ENCODE measurements at places on chromosomes 2 and 18.

- peak; percentile 73 for DNase-seq
These were observed 751 bp upstream of the NMI start for GRCh38 chr2:151289972-151290866.

DNA sequence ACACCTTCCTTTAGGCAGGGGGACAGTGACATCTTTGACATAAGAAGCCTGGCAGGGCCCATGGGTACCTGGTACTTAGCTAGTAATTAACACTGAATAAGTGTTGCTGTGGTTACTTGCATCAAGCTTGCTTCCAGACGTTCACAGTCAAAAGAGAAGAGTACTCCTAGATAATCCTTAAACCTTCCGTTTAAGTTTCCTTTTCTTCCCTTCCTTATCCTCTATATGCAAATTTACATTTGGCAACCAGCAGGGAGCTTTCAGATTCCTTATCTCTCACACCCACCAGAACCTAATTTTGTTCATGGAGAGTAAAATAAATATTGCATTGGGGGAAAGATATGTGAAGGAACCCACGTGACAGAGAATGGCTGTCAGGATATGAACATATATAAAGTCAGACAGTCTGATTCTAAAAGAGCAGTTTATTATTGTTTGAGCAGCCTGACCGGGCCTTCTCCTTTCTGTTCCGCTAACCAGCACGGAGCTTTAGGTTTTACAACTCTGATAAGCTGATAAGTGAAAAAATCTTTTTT is 7.8 kb upstream of the RAB31 start:
- DNase-seq = no peak

DNA sequence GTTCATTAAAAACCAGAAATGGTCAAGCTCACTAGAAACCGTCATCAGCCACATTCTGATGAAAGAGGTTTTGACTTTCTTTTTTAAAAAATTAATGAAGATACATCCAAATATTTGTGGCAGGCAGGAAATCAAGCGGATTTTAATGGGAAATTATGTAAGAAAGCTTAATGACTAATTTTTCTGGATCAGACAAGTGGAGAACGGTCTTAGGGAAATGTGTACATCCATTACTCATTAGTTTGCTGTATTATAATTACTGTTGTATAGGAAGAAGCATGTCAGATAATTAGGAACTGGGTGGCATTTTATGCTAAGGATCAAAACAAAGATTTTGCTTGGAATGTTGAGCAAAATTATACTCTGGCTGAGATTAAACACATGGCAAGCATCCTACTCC is 39.4 kb downstream of the AGAP1 start:
- no peak for DNase-seq

DNA sequence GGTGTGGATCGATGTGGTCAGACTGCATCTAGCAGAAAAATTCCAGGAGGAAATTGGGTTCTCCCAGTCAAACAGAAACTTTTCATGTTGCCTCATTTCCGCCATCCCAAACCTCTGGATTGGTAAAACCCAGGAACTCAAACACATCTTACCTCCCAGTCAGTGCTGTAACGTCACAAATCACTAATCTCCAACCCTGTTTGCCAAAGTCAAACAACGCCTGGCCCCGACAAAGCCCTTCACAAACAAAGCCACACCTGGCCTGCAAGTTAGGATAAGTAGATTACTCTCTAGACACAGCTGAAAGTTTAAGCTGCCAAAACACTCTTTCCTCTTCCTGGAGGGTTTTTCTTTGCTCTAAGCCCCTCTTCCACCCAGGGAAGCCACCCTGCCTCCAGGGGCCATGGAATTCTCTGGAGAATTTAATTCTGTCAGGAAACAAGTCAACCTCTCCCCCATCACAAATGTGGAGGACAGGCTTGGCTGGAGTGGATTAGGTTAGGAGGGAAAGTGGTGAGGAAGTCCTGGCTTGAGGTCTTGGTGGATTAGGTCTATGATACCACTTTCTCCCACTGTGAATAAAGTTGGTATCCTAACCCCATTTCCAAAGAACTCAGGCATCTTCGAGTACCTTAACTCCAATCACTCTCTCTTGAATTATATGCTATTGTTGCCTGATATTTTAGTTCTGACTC is 86.7 kb downstream of the LYPD6B start:
- DNase-seq = no peak

DNA sequence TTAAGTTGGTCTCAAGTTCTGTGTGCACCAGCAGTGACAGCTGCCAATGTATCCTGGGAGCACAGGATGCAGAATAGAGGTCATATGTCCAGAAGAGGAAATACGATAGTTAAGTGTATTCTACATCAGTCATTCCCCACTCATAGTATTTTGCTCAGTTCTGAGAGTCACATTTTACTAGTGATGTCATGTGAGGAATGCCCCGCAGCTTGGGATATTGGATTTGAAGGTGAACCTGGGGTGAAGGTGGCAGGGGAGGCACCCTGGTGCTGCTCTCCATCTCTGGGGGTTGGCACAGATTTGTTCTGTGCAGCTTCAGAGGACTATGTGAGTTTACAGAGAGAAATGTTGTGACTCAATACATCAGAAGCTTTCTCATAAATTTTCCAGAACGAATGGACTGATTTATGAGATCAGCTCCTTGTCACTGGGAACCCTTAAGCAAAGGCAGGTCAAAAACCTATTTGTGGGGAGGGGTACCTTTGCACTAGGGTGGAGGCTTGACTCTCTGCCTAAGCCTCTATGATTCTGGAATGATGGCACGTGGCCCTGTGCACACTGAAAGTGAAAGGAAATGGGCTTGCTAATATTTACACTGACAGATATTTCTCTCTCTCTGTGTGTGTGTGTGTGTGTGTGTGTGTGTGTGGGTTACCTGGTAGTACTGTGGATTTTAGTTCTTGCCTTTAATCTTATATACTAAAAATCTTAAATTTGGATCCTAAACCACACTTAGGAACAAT is 95.9 kb downstream of the NEB start:
- no peak for DNase-seq

- no peak for DNase-seq
These were observed 293.1 kb upstream of the HDAC4 start for GRCh38 chr2:239693761-239694415.

- no peak for DNase-seq
These were observed 125.5 kb downstream of the TFCP2L1 start for GRCh38 chr2:121159291-121160071.

DNA sequence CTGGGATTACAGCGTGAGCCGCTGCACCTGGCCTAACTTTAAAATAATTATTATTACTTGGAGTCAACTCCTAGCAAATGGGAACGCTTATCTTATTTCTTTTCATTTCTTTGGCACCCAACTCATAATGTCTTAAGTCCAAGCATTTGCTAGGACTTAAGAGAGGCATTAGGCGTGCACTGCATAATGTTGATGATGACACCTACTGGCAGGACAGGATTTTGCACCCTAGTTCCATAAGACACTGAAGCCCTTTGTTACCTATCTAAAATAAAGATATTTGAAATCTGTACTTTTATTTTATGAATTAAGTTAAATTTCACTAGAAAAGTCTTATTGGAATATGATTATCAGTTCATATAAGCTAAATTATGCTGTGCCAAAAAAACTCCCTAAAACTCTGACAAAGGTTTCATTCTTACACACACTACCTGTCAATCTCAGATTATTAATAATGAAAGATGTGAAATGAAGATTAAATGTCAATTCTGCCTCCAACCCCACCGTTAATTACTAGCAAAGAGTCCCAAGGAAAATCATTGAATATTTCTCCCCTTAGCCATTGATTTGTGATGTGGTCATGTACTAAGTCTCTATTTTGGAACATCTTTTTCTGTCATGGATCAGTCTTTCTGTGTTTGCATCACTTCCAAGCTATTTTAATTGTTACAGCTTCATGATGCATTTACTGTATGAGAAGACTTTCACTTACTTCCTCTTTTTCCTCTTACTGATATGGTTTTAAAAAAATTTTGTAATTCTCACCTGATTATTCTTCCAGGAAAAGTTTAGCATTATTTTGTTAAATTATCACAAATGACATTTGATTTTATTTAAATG is 12.7 kb upstream of the CDH2 start:
- DNase-seq = no peak

- no peak for DNase-seq
These were observed 6.8 kb upstream of the GALM start for GRCh38 chr2:38659115-38659514.

DNA sequence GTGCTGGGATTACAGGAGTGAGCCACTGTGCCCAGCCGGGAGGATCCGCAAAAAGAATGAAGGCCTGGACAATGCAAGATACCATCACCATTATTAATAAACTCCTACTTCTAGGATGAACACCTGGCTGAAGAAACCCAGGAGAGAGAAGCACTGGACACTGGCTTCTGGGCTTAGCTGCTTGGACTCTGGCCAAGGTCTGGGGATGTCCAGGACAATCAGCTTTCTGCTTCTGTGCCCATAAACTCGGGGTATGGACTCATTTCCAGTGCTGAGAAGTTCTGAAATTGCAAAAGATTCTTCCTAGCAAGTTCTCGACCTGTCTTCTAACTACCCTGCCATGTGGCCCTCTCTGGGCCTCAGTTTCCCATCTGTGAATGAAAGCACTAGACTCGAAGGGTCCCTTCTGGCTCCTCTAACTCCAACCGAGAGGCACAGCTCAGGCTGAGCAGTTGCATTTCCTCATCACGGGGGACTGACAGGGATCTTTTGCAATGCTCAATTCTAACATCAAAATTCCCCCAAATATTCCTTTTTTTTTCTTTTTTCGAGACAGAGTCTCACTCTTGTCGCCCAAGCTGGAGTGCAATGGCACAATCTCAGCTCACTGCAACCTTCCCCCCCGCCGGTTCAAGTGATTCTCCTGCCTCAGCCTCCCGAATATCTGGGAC is 2.4 kb upstream of the SH2D6 start:
- DNase-seq = no peak

DNA sequence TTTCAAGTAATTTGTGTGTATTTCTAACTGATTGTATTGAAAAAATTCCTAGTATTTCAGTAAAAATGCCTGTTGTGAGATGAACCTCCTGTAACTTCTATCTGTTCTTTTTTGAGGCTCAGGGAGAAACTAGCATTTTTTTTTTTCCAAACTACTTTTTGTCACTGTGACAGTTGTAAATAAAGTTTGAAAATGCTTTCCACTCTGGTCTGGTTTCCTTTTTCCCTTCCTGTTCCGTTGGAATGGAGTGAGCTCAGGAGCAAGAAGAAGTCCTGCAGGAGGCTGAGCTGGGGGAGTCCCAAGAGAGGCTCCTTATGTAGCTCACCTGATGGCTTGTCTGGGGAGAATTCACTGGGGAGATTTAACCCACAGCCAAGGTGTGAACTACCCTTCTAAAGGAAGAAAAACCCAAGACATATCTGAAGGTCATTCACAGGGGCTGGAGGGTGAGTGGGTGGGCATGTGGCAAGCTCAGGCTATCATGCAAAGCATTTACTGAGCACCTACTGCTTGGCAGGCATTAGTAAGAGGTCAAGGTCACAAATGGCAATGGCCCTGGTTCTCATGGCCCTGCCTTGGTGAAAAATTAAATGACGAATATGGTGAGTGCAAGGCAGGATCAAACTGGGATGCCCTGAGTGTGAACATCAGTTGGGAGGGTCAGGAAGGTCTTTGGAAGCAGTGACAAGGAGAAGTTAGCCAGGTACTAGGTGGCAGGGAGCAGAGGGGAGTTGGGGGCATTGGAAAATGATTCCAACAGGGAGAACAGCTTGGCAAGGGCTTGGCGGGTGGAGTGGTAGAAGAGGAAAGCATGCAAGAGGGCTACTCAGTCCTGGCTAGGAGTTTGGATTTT is 28.7 kb downstream of the LBH start:
- no peak for DNase-seq

DNA sequence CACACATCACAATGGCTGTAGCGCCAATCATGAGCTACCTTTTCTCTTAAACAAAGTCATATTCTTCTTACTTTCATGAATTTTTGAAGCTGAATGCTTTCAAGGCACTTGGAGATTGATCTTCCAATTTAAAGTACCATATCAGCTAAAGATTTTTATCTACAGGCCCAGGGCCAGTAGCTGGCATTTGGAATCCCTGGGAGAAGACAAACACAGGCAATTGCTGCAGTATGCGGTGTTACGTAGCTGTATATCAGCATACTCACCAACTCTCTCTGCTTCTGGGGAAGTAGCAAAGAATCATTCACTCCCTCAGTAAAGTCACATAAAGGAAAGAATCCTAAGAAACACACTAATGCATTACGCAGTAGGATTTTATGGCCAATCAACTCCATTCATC is 202.3 kb downstream of the DLGAP1 start:
- DNase-seq = no peak

DNA sequence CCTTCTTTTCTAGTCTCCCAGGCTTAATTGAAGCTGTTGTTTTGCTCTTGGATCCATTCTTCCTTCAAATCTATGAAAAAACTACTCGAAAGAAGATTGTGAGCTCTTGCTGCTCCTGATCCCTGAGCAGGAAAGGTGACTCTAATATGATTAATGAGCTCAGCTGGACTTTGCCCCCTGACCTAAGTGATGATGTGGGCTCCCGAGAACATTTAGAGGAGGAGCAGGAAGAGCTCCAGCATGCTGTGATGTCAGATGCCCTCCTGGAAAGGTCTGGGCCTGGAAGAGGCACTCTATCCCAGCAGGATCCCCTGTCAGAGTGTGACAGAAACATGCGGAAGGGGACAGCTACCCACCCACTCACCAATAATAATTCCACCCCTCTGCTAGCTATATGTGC is 117.9 kb upstream of the PELI1 start:
- DNase-seq = no peak

- DNase-seq = no peak
These were observed 373.9 kb upstream of the KCNJ3 start for GRCh38 chr2:154324601-154325000.

DNA sequence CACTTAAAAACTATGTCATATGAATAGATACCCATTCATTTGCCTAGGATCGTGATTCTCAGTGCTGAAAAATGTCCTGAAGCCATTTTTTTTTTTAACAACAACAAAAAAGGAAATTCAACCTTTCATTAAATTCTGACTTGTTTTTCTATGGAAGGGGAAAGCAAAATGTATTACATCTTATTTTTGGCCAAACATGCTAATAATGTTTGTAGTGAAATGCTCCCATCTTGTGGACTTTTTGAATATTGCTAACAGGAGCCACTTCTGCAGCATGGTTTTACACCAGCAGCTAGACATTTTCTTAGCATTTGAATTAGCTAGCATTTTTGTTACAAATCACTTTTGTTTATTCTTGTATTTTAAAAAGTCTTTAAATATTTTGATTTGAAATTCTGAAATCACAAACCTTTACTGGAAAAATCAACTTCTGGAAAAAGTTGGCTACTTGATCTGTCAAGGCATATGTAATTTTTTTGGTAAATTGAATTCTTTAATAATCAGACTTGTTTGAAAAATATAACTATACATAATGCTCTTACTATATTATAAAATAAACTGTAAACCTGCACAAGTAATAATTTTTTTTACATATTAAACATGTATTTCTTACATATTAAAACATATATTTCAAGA is 75.8 kb downstream of the KIDINS220 start:
- peak; percentile 15 for DNase-seq

- DNase-seq = no peak
These were observed 48.9 kb upstream of the ATG16L1 start for GRCh38 chr2:233202531-233202944.

DNA sequence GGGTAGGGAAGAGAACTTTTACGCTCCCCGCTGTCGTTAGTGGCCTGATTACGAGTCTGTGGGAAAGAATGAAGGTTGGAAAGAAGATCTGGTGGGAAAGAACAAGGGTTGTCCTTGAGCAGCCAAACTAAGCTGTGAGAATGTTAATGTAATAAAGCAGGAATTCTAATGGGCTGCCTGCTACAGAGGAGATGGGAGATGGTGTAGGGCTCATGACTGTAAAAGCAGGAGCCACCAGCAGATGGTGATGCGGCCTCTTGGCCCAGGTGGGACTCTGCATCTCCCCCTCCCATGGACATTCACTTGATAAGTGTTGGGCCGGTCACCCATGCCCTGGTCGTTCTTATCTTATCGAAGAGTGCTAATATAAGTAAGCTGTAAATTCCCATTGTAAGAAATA is 150.0 kb downstream of the NEDD4L start:
- DNase-seq = no peak
